ENCODE measurements at places on chromosomes 16 and 17. TPM values are rescaled to one million over a fixed set of nuclear protein-coding genes. Genes with fewer than 3 reads are reported as not detected.

DNA sequence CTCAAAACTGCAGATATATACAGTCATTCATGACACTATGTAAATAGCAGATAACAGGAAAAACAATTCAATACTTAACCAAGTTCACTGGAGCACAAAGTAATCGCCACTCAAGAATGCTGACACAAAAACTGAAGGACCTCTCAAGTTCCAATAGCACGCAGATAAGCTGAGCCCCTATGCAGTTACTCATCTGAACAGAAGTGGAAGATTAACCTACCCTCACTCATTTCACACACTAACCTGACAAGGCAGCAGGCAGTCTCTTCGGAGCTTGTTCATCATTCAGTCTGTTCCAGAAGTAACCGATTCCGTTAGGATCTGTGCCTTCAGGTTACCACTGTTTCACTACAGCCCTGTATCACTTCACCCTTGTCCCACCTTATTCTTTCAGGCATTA is 6.0 kb downstream of the HELZ start:
- no peak for ATAC-seq

DNA sequence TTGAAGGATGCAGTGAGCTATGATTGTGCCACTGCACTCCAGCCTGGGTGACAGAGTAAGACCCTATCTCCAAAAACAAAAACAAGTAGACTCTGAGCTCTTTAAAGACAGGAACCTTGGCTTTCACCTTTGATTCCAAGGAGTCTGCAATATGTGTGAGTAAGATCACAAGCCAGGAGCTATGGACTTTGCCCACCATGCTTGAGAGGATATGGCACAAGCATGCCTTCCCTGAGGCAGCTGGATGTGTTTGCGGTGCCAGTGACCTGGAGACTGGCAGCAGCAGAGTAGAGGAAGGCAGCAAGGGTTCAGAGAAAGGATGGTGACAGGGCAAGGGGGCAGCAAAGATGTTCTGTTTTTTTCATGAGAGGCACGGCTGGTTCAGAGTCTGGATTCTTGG is 14.5 kb upstream of the PRKCA start:
- no peak for ATAC-seq

- ATAC-seq: no peak
Measured at GRCh38 chr16:83513008-83513755, 294.6 kb upstream of the HSBP1 start.

Gene PLLP
- not detected for total RNA-seq

DNA sequence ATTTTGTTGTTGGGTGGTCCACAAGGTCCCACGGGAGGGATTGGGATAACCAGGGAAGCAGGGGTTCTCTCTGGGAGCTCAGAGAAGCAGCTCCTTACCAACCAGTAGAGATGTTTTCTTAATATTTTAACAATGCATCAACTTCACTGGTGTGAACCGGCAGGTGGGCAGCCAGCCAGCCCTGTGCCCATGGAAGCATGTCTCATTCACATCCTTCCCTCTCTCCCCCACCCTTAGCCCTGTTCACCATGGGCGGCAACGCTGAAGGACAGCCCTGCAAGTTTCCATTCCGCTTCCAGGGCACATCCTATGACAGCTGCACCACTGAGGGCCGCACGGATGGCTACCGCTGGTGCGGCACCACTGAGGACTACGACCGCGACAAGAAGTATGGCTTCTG is 9.3 kb downstream of the MMP2 start:
- ATAC-seq: no peak

- ATAC-seq: no peak
Measured at GRCh38 chr16:9922441-9922840, 259.8 kb downstream of the GRIN2A start.

GRCh38 chr16:49763826-49764225 is 92.1 kb downstream of the ZNF423 start:
- ATAC-seq: no peak

Gene GALR2
- total RNA-seq: 14.8 TPM

Gene KCNAB3
- total RNA-seq: 8.6 TPM

Gene KRTAP4-4
- not detected for total RNA-seq

Gene CBLN1
- total RNA-seq: not detected

Measured in activated T-helper 17 cell treated with anti-CD3 and anti-CD28 coated beads, Interleukin-2, amount 50 U/mL, for 72 hours (primary cell).